Activated T-cell treated with anti-CD3 and anti-CD28 coated beads, Interleukin-2, amount 50 U/mL, for 72 hours (primary cell): ENCODE measurements at places on chromosomes 2 and 18. TPM values are rescaled to one million over a fixed set of nuclear protein-coding genes. Genes with fewer than 3 reads are reported as not detected.

DNA sequence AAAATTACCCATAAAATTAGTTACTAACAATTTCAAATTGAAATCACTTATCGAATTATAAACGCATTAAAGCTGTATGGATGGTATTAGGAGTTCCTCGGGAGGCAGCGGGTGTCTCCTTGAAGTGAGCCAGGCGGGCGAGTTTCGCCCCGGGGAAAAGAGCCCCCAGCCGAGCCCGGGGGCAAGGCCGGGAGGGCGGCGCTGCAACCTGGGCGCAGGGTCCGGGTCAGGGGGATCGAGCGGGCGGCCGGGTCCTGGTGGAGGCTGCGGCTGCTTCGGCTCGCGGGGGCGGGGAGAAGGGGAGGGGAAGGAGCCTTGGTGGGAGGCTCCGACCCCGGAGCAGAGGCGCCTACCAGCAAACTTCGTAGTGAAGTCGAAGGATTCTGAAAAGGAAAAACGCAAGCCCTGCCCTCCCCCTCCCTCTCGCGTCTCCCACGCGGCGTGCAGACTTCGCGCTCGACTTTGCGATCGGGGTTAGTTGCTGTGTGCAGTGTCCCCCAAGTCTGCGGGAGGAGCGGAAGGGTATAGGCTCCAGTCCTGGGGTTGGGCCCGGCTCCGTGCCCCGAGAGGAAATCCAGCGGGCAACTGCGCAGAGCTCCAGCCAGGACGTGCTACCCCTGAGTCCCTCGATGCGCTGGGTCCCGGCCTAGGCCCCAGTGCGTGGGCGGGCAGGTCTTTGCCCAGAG is 140.8 kb downstream of the MEIS1 start:
- H3K36me3 ChIP-seq, result no peaks in the 10 kb centered on the region
- H3K27ac ChIP-seq, result no peak overlapping the region
- peak; percentile 18 for DNase-seq
- peak overlapping the region; percentile 77 for H3K4me3 ChIP-seq

DNA sequence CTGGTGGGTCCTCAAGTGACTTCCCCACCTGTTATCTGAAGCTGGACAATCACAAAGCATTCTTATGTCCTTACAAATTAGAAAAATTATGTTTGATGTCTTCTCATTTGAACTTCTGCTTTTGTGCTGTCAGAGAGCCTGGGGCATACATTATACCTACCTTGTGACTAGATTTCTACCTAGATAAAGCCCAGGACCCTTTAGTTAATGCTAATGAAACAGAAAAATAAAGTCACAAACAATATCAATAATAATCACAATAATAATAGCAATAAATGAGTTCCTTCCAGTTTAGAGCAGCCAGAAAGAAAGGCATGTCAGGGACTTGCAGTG is 456.4 kb downstream of the SETBP1 start:
- no peaks in the 10 kb centered on the region for H3K27me3 ChIP-seq
- no peak overlapping the region for H3K4me3 ChIP-seq
- no peaks in the 10 kb centered on the region for H3K36me3 ChIP-seq
- no peak for DNase-seq
- H3K4me1 ChIP-seq, result no peaks in the 10 kb centered on the region

- peaks cover 29% of the 10 kb centered on the region for H3K36me3 ChIP-seq
- no peaks in the 10 kb centered on the region for H3K27me3 ChIP-seq
- H3K27ac ChIP-seq, result no peak overlapping the region
- H3K4me3 ChIP-seq, result no peak overlapping the region
- no peak for DNase-seq
These were observed 30.9 kb downstream of the RNF144A start for GRCh38 chr2:6947929-6948676.

- H3K27me3 ChIP-seq, result no peaks in the 10 kb centered on the region
- no peaks in the 10 kb centered on the region for H3K4me1 ChIP-seq
- H3K4me3 ChIP-seq, result no peak overlapping the region
- DNase-seq, result no peak
These were observed 687.8 kb upstream of the KLHL29 start for GRCh38 chr2:22697054-22697788.

- H3K27me3 ChIP-seq, result no peaks in the 10 kb centered on the region
- H3K4me1 ChIP-seq, result no peaks in the 10 kb centered on the region
- DNase-seq, result no peak
- no peaks in the 10 kb centered on the region for H3K36me3 ChIP-seq
These were observed 133.0 kb downstream of the FSHR start for GRCh38 chr2:49021271-49021670.

GRCh38 chr2:120893811-120894584 is 158.3 kb downstream of the GLI2 start:
- DNase-seq, result no peak
- no peak overlapping the region for H3K4me3 ChIP-seq
- no peaks in the 10 kb centered on the region for H3K27me3 ChIP-seq
- H3K36me3 ChIP-seq, result no peaks in the 10 kb centered on the region
- no peak overlapping the region for H3K27ac ChIP-seq
- no peaks in the 10 kb centered on the region for H3K4me1 ChIP-seq

GRCh38 chr2:160229591-160229990 is 29.5 kb upstream of the ITGB6 start:
- no peaks in the 10 kb centered on the region for H3K36me3 ChIP-seq
- DNase-seq, result no peak
- peaks cover 32% of the 10 kb centered on the region for H3K4me1 ChIP-seq

Gene AQP12A
- not detected for total RNA-seq

Gene HMSD
- 65.8 TPM for total RNA-seq

Gene ST8SIA3
- not detected for total RNA-seq
